ENCODE measurements at places on chromosomes 3 and 15. TPM values are rescaled to one million over a fixed set of nuclear protein-coding genes. Genes with fewer than 3 reads are reported as not detected.

PLA2G4F gene
- total RNA-seq: not detected

SCN5A gene
- total RNA-seq: 0.34 TPM

SLC25A38 gene
- 22.1 TPM for total RNA-seq

GADL1 gene
- total RNA-seq: not detected

TRMT10C gene
- 25.2 TPM for total RNA-seq

SPRED1 gene
- 14.0 TPM for total RNA-seq

PDCD10 gene
- 46.2 TPM for total RNA-seq

GOLGA8R gene
- 0.30 TPM for total RNA-seq

CKMT1B gene
- total RNA-seq: not detected

CHRNA3 gene
- not detected for total RNA-seq

ZIC1 gene
- total RNA-seq: not detected

LDHAL6B gene
- total RNA-seq: not detected

ATP2C1 gene
- 41.4 TPM for total RNA-seq

ADAMTS9 gene
- total RNA-seq: 2.5 TPM

RPUSD2 gene
- 13.2 TPM for total RNA-seq

DUOXA2 gene
- not detected for total RNA-seq
